ENCODE measurements at places on chromosomes 11 and 22.

- DNase-seq: no peak
Observed at GRCh38 chr11:44528103-44528502, 37.4 kb upstream of the CD82 start.

DNA sequence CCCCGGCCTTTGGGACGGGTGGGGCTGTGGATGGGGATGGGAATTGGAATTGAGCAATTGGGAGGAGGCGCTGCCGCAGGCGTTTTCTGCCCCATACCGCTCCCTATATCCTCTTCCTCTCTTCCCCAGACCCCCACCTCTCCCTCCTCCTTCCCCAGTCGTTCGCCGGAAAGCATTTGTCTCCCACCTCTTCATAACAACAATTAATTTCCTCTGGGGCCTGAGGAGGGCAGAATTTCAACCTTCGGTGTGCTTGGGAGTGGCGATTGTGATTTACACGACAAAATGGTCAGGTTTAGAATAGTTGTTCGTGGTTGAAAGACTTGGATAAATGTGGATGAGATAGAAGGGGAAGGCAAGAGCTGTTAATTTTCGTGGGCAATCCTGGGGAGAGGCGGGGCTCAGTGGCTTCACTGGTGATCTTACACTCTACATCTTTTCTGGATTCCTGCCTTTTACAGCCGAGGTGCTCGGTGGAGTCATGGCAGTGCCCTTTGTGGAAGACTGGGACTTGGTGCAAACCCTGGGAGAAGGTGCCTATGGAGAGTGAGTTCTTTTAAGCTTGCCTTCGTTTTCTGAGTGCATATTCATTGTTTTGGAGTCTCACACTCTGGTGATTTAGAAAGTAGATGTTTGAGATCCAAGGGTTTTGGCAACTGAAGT lies 1.5 kb downstream of the CHEK1 start:
- DNase-seq: peak; percentile 44

DNA sequence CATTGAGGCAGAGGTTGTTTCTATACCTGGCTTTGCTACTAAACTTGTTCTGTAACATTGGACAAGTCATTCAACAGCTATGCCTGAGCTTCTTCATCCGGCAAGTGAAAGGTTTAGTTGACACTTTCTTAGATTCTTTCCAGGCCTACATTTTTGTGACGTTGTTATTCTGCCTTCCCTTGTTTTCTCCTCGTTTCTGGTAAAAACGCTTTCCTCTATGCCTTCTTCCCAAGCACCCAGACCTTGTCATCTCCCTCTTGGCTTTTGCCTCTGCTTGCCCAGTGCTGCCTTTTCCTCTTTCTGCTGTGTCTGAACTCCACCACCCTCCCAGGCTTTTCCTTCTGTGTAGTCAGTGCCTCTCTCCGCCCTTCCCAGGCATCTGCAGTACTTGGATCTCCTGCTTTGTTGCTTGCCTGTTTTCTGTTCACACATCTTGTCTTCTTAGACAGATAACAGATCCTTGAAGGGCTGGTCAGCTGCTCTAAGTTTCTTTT lies 1.4 kb upstream of the AMOTL1 start:
- no peak for DNase-seq

DNA sequence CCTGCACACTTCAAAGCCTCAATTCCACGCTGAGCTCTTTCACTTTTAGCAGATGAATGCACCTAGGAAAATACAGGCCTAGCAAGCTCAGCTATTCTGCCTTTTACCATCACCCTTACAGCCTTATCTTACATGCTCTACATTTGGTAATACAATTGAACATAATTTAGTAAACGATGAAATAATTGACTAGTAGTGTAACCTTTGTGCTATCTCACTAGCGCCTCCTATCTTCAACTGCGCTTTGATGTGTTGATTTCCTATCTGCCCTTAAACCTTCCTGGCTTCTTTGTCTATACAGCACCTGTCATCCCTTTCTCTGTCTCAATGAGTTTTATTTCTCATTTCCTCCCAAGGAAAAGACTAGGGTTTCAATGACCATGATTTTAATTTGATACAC lies 149.7 kb downstream of the LRRC4C start:
- no peak for DNase-seq

DNA sequence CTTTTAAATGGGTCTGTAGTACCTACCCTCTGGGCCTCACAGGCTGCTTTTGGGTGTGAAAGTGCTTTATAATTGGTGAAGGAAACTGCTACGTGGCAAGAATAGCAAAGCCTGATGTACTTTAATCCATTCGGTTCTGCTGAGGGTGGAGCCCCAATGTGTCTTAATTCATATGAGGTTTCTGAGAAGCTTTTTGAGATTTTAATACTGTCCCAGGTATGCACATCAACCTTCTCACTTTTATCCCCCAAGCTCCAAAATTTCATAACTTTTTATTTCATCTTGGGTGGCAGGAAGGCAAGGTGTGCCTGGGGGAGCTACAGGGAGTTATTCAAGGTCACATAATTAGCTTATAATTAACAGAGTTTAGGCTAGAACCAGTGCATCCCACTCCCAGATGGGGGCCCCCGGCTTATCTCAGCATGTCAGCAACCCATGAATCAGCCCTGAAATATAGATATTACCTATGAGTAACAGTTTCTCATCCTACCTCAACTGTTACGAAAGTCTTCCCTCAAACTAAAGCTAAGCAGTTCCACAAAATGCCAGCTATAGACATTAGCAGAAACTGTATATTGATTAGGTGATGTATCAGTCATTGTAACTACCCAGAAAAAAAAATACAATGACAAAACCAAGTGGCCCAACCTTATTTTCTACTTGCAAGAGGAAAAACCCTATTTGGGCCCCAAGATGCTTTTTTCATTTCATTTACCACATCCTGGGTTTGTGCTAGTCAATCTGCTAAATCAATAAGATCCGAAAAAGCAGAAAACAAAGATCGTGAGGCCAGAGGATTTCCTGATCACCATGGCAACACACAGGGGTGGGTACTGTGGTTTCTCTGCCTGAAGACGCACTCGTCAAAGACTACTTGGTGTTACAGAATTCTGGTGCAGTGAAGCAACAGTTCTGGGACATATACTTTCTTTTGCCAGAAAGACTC lies 26.7 kb downstream of the CD44 start:
- peak; percentile 98 for DNase-seq

GRCh38 chr11:27296497-27296896 lies 66.5 kb downstream of the CCDC34 start:
- no peak for DNase-seq

GRCh38 chr22:36831717-36832116 lies 14.9 kb upstream of the PVALB start:
- no peak for DNase-seq

- no peak for DNase-seq
Observed at GRCh38 chr11:2567026-2567671, 122.3 kb downstream of the KCNQ1 start.

DNA sequence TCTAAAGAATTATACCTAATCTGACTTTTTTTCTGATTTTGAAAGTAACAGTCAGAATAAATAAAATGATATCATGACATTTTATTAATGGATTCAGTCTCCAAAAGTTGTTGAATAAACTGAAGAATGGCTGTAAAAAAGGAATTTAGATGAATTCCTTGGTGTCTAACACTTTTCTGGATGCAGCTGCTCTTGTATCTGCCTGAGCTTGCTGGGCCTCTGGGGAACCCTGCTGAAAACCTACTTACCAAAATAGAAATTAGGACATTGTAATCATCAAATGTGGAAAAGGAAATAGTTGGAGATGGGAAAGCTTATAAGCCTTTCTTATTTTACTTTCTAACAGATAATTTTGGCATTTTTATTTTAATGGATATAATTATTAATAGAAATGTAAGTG lies 315.7 kb upstream of the ANO5 start:
- no peak for DNase-seq

DNA sequence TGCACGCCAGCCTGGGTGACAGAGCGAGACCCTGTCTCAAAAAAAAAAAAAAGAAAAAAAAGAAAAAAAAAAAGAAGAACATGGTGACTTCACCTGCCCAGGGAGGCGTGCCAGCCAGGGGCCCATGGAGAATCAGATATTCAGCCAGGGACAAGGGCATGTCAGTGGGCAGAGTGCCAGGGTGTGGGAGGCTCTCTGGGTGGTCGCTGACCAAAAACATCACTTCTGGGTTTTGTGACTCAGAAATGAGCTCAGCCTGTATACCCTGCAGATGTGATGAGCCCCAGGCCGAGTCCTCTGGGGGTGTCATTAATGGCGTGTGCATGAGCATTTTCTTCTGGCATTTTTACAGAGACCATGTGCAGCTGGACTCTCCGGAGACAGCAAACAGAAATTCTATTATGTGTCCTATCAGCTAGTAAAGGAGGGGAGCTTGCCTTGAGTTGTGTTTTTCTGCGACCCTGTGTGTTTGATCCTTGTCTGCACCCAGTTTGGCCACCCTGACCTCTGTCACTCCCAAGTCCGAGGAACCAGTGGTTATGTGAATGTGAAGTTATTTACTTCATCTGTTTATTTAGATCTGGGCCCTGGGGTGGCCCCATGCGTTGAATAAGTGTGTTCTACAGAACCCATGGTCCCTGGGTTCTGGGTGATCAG lies 53.6 kb downstream of the BCR start:
- DNase-seq: no peak

GRCh38 chr11:35391922-35392688 lies 27.3 kb downstream of the SLC1A2 start:
- peak; percentile 74 for DNase-seq

DNA sequence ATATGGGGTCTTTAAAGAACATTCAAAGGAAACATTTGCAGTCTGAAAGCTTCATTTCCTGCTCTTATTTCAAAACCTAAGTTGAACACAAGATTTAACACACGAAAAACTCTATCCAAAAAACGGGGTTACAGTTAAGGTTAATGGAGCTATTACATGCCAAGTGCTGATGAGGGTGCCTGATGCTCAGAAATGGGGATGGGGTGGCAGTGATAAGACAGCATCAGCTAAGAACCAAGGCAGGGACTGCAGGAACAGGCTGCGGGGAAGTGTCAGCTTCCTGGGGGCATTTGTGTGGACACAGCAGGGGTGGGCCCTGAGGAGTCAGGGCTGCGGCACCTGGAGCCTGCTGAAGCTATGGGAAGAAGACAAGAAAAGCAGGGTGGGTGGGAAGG lies 12.2 kb downstream of the DGCR2 start:
- no peak for DNase-seq

- no peak for DNase-seq
Observed at GRCh38 chr11:72760539-72761405, 8.6 kb upstream of the ARAP1 start.

GRCh38 chr22:43151251-43152002 lies at the start of gene TSPO:
Gene TSPO, plus strand, starts transcription at chr22:43151559. Its CDS starts 7,680 bp downstream, at chr22:43159239.
- DNase-seq: peak; percentile 53

GRCh38 chr11:35270342-35270741 lies 131.4 kb downstream of the CD44 start:
- DNase-seq: no peak

DNA sequence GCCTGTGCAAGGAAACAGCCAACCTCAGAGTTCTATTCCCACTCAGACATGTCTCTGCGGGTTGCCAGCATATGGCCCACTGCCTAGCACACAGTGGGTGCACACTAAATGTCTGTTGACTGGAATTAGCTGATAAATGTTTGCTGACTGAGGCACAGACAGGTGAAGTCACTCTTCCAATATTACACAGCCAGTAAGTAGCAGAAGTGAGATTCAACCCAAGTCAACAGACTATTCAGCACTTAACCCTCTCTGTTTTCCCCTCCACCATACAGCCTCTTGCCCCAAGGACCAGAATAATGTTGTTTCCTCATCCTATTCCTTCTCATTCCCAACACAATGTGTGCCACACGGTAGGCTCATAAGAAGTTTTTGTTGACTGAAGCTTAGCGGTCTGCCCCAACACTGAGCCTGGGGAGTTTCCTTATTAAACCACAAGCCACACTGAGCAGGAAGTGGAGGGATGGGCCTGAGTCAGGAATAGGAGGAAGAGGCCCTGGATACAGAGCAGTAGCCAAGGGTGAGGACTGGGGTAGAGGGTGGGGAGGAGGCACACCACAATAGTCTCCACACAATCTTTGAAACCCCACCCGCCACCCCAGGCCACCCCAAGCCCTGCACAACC lies 15.7 kb upstream of the IL10RA start:
- peak; percentile 55 for DNase-seq

DNA sequence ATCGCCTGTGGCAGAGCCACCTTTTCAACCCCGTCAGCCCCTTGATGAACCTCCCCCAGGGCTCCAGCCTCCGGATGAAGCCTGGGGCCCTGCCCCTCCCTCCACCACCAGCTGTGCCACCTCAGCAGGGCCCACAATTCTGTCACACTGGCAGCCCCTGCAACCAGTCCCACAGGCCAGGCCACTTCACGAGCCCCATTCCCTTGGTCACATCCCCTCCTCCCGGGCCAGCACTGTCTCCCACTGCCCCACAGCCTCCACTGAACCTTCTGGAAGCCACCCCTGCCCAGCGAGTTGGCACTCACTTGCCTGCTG lies 19.9 kb downstream of the OSBPL5 start:
- DNase-seq: no peak

All from CD4-positive, alpha-beta memory T cell (primary cell).